ENCODE measurements at places on chromosomes 6 and 20.

DNA sequence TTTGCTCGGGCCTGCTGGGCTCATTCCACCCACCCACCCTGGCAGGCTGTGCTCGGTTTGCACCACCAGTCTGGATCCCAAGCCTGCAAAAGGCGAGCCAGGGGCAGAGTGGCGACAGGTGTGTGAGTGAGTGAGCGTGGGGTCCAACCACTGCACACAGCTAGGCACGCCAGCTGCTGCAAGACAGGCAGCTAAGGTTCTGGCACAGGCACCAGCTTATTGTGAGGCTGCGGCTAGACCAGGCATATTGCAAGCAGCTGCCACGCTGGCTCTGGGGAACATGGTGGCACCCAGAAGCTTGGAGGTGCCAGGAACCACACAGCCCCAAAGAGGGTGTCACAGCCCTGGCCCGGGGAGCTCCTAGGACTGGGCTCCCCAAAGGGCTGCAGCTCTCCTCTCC, 205.1 kb downstream of the ANKRD60 start:
- DNase-seq = no peak

DNA sequence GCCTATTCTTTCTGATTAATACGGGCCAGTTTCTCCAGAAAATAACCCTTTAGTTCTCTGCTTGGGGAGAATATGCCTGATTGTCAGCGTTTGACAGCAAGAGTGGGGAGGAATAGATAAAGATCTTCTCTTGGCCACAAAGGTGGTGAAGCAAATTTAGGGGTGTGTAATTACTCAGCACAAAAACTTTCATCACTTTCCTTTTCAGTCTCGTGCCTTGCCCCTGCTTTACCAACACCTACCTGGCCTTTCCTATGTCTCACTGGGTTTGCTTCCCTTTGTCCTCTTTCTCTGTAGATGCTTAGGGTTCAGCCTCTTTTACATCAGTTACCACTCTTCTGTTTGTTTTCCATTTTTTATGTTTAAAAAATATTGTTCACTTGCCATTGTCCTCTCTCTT, 99.2 kb downstream of the MCHR2 start:
- no peak for DNase-seq

DNA sequence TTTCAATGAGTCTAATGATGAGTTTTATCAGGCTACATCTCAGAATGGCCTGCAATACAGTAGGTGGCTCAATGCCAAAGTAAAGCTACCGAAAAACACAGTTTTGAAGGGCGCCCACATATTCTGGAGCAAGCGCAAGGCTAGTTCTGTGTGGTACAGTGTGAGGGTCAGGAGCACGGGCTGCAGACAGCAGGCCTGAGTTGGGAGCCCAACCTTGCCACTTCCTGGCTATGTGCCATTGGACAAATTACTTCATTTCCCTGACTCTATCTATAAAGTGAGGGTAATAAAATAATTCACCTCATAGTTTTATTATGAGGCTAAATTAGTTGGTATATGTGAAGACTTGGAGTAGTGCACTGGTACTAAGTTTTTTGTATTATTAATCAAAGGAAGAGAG, 150.7 kb downstream of the OPN5 start:
- DNase-seq = no peak

DNA sequence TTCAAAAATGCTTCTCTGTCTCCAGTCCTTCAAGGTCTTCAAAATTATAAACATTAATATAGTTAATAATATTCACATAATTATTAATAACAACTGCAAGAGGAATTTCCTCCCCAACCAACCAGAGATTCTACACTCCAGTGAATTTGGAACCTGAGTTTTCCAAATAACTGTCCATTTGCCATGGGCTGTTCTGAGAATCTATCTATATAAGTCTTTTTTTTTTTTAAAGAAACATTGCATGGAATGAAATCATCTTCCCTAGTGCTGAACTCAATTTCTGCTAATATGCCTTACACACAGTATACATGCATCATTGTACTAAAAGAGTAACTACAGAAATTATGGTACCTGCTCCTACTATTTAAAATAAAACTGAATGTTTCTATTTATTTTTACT, 113.9 kb downstream of the SLC22A3 start:
- DNase-seq = no peak

- DNase-seq = no peak
These were observed 557 bp upstream of the DHX35 start for GRCh38 chr20:38961530-38962043.

GRCh38 chr6:49384904-49385303, 78.1 kb downstream of the MMUT start:
- no peak for DNase-seq

DNA sequence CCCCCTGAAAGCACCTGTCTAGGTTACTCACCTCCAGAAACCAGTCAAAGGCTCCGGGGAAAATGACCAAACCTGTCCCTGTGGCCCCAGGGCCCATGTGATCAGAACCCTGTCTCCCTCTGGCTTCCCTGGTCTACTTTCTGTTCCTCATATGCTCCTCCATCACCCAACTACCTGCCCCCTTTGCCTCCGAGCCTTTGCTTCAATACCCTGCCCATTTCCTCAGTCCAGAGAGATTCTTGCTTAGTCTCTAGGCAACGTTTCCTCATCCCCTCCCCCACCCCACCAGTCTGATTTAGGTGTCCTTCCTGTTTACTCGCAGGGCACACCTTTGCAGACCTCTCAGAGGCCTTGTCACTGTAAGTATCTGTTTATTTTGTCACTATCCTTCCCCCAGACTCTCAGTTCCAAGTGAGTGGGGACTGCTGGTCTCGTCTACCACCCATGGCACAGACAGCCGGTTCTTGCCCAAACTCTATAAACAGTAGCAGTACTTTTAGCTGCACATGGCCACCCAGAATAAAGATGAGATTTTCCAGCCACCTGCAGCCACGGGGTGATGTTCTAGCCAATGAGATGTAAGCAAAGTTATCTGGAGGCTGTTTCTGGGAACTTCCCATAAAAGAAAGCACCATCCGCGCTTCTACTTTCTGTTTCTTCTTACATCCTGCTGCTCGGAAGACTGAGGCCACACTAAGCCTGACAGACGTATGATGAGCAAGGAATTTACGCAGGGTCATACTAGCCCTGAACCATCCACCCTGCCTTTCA, 13.3 kb downstream of the ELOVL5 start:
- DNase-seq = no peak

GRCh38 chr20:43563429-43563828, 4.6 kb downstream of the SGK2 start:
- no peak for DNase-seq
